Fibroblast of pulmonary artery (primary cell): ENCODE measurements at places on chromosomes 11 and 22.

GRCh38 chr11:45803971-45804760 lies 783 bp upstream of the SLC35C1 start:
- DNase-seq, result peak; percentile 38

DNA sequence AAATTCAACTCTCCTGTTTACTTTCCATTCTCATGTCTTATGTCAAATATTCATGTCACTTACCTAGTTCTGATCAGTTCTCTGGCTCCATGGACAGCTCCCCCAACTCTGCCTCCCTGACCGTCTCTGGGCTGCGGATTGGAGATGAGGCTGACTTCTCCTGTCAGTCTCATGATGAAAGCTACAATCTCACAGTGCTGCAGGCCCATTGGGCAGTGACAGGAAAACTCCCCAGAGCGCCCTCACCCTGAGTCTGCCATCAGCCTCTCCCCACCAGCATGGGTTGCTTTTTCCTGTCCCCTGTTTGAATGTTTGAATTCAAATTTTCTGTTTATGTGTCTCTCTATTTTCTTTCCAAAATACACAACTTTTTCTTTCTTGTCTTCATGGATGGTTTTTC lies 63.8 kb upstream of the TOP3B start:
- no peak for DNase-seq

GRCh38 chr22:43343262-43343669 lies at the start of gene SCUBE1:
SCUBE1 (minus strand) TSS chr22:43343372; CDS start chr22:43343261, 111 bp downstream.
- peak; percentile 20 for DNase-seq

DNA sequence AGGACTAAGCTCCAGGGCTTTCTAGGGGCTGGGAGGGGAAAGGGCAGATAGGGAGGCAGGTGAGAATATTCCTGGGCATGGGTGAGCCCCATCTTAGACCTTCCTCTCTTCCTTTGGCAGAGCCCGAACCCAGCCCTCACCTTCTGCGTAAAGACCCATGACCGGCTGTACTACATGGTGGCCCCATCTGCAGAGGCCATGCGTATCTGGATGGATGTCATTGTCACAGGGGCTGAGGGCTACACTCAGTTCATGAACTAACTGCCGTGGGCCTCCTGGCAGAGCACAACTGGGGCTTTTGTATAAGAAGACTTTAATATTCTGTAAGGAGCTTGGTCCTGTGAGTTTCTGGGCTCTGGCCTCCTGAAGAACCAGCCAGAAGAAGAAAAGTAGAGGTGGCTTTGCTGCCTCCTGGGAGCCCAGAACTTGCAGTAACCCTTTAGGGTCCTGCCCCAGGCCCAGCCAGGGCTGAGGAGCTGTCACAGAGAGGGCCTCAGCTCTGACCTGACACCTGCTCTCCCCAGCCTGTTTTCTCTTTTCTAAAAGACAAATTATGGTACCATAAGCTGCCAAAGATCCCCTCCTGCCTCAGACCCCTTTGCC lies 22.8 kb downstream of the TREH start:
- DNase-seq, result no peak

GRCh38 chr22:22452211-22452610 lies 56.3 kb downstream of the ZNF280B start:
- no peak for DNase-seq

DNA sequence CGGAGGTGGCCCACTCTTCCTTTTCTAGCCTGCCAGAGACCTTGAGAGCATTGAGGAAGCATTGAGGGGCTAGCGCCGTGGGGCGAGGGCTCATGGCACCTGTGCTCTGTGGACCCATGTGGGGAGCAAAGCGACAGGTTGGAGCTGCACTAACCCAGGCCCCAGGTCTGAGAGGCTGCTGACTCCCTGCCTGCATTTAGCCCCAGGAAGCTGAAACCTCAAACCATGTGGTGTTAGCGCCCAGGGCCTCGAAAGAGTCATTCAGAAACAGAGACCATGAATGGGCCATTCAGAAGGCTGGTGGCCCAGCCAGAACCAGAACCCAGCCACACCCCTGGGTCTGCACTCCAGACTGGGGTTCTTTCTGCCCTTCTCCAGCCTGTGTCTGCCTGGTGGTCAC lies 88.6 kb downstream of the BCR start:
- no peak for DNase-seq

GRCh38 chr11:798093-798713 lies at the start of gene SLC25A22:
SLC25A22 (minus strand) TSS chr11:798281; CDS start chr11:795006, 3,275 bp downstream.
- DNase-seq, result peak; percentile 74

DNA sequence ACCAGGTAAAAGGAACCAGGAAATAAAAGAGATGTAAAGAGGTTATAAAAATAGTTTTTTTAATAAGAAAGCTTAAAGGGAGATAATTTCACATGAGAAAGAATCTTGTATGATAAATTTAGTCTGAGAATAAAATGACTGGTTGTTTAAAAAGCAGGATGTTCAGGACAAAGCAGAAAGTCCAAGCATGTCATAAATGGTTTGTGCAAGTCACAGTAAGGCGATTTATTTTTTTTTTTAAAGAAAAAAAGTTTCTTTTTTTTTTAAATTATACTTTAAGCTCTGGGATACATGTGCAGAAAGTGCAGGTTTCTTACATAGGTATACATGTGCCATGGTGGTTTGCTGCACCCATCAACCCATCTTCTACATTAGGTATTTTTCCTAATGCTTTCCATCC lies 30.8 kb downstream of the GLYATL2 start:
- no peak for DNase-seq

GRCh38 chr11:85913513-85913912 lies 58.3 kb downstream of the CCDC83 start:
- DNase-seq, result no peak

GRCh38 chr11:2849994-2850770 lies 35.4 kb downstream of the CDKN1C start:
- no peak for DNase-seq

DNA sequence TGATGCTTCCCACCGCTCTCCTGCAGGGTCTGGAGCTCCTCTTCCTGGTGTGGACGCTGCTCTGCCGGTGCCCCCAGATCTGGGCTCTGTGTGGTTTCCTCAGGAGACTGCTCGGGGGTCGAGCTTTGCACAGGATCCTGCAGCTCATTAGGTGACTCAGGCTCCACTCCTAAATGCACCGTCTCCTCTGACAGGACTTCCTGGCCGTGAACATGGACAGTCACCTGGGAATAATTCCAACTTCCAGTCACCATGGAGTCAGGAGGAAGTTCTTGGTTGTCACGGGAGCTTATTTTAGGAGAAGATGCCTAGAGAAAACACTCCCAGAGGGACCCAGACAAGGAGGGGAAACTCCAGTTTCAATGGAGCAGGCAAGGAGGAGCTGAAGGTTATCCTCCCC lies 11.9 kb downstream of the ZNF202 start:
- no peak for DNase-seq

- peak; percentile 96 for DNase-seq
These were observed 4.8 kb upstream of the ELFN2 start for GRCh38 chr22:37431801-37432707.

GRCh38 chr11:36615826-36616225 lies 17.8 kb upstream of the RAG2 start:
- DNase-seq, result no peak

- no peak for DNase-seq
These were observed 12.7 kb upstream of the CD44 start for GRCh38 chr11:35126000-35126878.

GRCh38 chr11:68164437-68164836 lies 43.2 kb upstream of the CHKA start:
- DNase-seq, result peak; percentile 21

DNA sequence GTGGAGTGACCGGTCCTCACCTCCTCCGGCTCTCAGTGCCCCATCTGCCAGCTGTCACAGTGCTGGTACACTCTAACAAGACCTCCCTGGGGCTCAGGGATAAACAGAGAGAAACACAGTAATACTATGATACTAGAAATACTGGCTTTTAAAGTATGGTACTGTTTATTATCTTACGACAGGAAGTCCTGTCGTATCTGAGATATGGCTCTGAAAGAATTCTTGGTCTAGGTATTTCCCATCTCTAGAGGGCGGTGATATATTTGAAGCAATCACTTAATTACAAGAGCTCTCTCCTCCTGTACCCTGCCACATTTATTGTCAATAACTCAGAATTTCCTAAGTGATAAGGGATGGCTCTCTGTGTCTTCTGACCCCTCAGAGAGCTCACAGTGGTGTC lies 119.1 kb downstream of the RRM1 start:
- no peak for DNase-seq

DNA sequence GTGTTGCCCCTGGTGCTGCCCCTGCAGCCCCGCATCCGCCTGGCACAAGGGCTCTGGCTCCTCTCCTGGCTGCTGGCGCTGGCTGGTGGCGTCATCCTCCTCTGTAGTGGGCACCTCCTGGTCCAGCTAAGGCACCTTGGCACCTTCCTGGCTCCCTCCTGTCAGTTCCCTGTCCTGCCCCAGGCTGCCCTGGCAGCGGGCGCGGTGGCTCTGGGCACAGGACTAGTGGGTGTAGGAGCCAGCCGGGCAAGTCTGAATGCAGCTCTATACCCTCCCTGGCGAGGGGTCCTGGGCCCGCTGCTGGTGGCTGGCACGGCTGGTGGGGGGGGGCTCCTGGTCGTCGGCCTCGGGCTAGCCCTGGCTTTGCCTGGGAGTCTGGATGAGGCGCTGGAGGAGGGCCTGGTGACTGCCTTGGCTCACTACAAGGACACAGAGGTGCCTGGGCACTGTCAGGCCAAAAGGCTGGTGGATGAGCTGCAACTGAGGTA lies 278 bp downstream of the ROM1 start:
- DNase-seq, result no peak

DNA sequence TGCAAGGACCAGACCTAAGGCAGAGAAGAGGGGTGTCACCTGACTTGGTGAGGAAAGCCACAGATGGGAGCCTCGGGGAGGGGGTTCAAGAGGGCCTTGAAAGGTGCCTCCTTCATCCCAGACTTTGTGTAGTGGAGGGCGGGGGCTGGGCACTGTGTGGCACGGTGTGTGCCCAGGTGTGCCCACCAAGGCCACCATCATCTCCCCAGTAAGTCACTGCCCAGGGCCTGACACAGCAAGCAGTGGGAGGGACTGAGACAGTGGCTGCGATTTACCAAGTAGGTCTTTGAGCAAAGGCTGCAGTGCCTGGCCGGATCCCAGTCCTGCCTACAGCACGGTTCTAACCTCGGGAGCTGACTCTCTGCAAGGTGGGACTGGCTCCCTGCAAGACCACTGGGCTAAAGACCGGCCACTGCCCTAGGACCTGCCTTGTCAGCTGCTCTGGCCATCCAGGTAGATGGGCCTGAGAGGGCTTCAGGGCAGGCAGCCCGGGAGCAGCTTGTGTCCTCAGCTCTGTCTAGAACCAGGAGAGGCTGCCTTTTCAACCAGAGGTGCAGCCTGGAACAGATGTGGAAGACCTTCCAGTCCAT lies 1.4 kb downstream of the OSM start:
- no peak for DNase-seq

GRCh38 chr22:23037429-23038333 lies 32.6 kb upstream of the GNAZ start:
- DNase-seq, result no peak

DNA sequence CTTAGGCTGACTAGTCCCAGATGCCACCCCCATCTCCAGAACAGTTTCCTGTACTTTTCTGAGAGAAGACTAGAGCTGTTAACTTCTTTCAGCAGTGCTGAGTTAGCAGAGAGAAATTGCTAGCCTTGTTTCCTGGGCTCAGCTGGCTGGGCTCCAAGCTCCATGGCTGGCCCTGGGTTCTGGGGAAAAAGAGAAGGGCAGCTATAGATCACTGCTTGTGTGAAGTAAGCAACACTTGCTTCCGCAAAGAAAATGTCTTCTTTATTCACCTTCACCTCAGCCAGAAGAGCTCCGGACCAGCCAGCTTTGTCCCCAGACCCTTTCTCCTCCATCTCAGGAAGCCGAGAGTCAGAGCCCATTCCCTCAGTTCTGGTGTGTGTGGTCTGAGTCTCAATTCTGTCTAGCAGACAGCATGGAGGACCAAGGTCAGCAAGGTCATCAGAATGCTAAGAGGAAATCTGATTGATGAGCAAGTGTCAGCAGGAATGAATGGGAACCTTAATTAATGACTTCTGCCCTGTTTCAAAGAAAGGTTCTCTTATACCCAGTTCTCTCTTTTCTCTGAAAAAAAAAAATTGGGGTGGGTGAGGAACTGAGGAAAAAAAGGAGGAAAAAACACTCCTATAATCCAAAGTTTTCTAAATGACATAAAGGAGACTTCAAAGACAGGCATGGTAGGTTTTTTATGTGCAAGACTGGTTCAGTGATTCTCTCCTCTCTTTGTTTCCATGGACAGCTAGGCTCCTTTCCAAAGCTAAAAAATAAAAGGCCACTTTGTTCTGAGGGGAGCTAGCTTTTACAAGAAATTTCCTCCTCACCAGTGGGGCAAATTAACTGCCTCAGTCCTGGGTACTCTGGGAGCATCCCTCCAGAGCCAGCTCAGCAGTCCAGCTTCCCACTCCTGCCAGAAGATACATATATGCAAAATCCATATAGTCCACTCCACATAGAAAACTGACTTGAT lies 63.6 kb upstream of the FAM181B start:
- no peak for DNase-seq

- DNase-seq, result no peak
These were observed 103.9 kb downstream of the ARL14EP start for GRCh38 chr11:30426781-30427180.

- DNase-seq, result peak; percentile 57
These were observed 94.5 kb downstream of the PHF21A start for GRCh38 chr11:46026606-46027293.

GRCh38 chr11:46698597-46698996 lies 1.8 kb downstream of the ARHGAP1 start:
- DNase-seq, result no peak

GRCh38 chr11:33116535-33116934 lies 44.7 kb downstream of the CSTF3 start:
- DNase-seq, result peak; percentile 6

DNA sequence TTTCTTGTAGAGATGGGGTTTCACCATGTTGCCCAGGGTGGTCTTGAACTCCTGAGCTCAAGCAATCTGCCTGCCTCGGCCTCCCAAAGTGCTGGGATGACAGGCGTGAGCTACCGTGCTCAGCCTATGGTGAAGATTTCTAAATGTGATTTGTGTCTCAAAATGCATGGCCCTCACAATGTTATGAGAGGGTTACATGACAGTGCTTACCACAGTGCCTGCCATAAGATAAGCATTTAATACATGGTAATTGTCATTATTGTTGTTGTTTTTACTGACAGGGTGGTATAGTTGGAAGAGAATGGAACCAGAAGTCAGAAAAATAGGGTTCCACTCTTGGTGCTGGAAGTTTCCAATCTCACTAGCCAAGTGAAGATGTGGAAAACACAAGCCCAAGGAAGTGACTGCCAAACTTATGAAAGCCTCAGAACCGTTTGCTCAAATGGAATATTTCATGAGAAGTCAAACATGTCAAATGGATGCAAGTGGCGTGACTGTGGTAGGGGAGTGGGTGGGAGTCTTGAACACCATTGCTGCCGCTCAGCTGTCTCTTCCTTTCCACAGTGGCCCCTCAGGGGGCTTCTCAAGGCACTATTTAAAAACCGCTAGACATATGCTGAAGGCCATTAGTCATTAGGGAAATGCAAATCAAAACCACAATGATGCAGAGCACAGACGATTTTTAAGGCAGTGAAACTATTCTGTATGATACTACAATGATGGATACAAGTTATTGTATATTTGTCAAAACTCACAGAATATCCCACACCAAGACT lies 29.1 kb upstream of the LMO2 start:
- DNase-seq, result no peak

DNA sequence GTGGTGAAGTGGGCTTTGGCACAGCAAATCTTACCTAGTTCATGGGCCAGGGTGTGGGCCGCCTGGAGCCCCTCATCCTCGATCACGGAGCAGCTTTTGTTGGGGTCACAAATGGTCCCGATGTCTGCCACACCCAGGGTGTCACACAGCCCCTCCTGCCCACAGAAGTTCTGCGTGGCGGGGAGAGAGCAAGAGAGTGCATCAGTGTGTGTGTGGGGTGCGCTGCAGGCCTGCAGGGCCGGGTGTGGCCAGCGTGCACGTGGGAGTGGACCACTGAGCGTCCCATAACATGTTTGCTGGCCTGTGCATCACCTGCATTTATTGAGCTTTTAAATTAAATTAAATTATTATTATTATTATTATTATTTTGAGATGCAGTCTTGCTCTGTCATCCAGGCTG lies 11.5 kb downstream of the ADAMTS8 start:
- DNase-seq, result no peak
